ENCODE measurements at places on chromosomes 3 and 15. TPM values are rescaled to one million over a fixed set of nuclear protein-coding genes. Genes with fewer than 3 reads are reported as not detected.

The LSM3 gene
- 45.3 TPM for total RNA-seq

The GRK7 gene
- not detected for total RNA-seq

The SLC28A2 gene
- not detected for total RNA-seq

The SLC15A2 gene
- total RNA-seq = not detected

The GOLGA8T gene
- total RNA-seq = not detected

The SOX14 gene
- total RNA-seq = not detected

The C15orf40 gene
- 15.7 TPM for total RNA-seq

DNA sequence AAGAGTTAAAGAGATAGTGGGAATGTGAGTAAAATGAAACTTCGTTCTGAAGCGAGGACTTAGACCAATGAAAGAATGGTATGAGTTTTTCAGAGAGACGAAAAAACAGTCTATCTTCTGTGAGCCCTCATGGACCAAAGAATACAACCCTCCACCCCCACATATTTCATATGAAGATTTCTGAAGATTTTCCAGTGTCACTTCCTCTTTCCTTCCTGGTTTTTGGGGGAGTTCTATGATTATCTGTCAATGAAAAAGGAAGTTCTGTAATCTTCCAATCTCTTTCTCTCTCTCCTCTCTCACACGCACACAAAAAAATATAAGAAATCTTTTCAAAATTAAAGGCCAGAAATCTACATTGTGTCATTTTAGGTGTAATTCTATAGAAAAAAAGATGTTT lies 27.7 kb downstream of the CMSS1 start:
- DNase-seq = no peak

- DNase-seq = no peak
These were observed 299.8 kb downstream of the GRM7 start for GRCh38 chr3:7160689-7161088.

DNA sequence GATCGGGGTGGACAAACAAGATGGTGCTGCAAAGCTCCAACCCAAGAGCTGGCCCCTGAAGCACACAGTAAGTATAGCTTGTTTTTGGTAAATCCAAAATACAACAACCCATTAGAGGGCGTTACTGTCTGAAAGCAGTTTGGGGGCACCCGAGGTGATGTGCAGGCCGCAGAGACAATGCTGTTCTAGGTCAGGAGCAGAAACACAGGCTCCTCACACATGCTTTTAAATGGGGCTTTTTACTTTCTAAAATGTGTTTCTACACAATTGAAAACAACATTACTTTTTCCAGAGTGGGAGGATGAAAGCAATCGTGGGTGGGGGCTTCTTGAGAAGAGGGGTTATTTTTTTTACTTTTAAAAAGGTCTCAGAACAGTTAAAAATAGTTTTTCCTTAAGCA lies 1029.3 kb upstream of the CFAP20DC start:
- no peak for DNase-seq

- DNase-seq = no peak
These were observed 165.6 kb upstream of the LINGO1 start for GRCh38 chr15:77798151-77798835.

DNA sequence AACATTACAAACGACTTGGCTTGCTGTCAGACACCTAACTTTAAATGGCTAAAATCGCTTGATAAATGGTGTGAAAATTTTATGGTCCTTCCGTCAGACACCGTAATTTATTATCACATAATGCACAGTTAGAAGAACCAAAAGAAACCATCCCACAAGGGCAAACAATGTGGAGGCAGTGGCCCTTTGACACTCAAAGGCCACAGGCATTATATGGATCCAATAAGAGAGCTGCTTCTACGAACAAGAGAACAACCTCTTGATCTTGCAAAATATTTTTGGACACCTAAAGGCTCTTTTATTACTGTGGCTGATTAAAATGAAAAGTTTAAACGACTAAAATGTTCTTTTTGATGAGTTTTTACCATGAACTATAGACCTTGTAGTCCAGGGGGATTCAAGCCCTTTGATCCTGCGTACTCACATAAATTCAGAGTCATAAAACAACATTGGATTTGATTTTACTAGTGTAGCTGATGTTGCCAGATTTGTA lies 202.8 kb downstream of the FMN1 start:
- no peak for DNase-seq

DNA sequence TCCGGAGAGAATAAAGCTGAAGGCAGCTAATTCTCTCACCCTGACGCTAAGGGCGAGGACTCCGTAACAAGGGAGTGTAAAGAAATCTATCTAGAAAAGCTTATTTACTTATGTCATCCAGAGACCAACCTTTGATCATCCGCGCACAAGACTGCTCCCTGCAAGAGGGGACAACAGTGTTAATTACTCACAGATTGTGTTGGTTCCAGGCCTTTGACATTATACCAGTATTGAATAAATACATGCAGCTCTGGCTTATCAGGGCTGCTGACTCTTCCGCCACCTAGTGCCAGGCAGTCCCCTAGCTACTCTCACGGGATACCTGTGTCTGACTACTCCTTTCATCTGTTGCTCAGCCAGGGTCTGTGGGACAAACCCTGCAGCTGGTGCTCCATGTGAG lies 211.7 kb downstream of the DTWD1 start:
- DNase-seq = peak; percentile 13

- DNase-seq = peak; percentile 50
These were observed 97.7 kb upstream of the P2RY1 start for GRCh38 chr3:152737021-152737908.

DNA sequence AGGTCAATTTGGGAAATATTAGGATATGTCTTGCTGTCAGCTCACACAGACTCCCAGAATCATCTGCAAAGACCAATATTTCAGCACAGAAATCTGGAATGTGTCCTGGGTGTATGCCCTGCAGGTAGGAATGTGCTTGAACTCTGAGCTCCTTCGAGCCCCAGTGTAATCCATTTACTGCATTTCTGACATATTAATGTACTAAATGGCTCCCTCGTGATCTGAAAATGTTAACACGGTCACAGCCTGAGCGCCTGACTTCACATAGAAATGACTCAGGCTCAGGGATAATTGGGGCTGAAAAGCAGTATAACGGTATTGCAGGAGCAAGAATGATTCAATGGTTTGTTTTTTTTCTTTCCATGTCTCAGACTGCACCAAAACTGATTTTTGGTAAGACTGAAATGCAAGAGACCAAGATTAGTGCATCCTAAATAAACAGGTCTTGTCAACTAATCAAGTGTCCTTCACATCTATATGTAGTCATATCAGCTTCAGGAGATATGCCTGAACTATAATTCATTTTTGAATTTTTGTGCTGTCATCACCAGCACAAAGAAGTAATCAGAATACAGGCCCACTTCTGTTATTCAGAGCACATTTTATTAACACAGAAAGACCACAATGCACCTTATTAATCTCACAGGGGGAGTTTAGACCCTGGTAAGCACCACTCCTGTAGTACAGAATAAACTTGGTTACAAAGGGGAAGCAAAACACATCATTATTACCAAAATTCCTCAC lies 49.8 kb downstream of the DCLK3 start:
- DNase-seq = peak; percentile 79

- DNase-seq = no peak
These were observed 110.0 kb downstream of the DGKG start for GRCh38 chr3:186251948-186252619.

DNA sequence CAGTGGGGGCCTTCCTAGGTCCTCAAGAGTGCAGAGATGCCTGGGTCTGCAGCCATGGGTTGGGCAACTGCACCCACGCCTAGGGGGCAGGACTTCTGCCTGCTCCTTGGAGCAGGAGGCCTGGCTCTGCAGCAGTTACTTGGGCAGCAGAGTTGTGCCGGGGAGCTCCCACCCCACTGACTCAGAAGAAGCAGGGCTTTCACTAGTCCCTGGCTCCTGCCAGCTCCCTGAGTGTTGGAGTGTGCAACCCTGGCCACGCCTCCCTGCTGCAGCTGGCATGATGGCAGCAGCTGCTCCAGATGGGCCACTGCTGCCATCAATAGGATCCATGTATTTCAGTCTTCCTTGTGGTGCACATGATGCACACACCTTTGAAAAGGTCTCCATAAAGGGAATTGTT lies 40.6 kb upstream of the KCNH8 start:
- DNase-seq = no peak

DNA sequence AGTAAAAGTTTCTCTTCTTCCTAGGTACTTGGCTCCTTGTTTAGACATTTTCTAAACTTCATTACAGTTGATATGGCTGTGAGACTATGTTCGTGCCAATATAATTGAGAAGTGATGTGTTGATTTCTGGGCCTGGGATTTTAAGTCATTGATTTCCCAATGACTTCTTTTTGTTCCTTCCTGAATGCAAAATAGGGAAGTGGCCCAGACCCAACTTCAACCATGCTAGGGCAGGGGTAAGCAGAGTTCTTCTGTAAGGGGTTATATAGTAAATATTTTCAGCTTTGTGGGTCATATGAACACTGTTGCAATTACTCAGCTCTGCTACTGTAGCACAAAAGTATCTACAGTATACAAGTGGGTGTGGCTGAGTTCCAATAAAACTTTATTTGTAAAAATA lies 320.1 kb upstream of the WNT5A start:
- DNase-seq = no peak

- DNase-seq = no peak
These were observed 184.8 kb upstream of the THRB start for GRCh38 chr3:24679429-24679828.

- DNase-seq = no peak
These were observed 417.4 kb upstream of the NAALADL2 start for GRCh38 chr3:174441588-174442301.

DNA sequence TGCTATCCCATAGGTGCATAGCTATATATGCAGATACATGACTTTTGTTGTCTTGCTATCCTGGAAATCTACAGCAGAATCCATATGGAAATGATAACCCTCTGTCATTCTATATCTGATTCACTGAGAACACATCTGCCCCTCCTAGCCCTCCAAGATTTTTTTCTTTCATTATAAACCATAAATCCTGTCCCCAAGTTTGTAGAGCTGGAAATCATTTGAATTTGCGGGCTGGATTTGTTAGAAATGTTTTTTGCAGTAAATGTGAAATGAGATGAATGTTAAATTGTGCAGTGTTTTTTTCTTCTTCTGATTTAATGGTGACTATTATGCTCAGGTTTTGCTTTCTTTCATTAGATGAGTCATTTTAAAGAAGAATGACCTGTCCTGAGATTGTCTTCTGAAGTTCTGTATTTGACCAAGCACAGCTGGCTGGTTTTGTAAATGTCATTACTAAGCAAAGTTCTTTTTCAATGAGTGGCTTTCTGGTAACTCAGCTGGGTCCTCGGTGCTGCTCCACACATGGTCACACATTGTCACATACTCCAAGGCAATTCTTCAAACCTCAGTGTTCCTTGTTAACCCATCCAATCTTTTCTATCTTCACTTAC lies 25.3 kb upstream of the ABHD17C start:
- no peak for DNase-seq

DNA sequence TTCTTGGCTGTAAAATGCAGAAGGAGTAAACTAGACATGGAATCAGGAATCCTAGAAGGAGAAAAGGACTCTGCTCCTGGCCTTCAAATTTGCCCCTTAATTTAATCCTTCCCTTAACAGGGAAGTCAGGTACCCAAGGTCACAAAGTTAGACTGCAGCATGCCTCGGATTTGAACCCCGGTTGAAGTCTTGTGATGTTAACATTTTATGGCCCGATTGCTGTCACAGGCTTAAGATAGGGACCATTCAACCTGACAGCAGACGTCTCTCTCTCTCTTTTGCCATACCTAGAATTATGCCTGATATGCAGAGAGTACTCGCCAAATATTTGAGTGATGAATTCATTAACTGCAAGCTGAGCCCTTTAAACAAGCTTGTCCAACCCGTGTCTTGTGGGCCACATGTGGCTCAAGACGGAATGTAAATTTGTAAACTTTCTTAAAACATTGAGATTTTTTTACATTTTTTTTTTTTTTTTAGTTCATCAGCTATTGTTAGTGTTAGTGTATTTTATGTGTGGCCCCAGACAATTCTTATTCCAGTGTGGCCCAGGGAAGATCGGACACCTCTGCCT lies 217.2 kb downstream of the THSD4 start:
- DNase-seq = no peak

DNA sequence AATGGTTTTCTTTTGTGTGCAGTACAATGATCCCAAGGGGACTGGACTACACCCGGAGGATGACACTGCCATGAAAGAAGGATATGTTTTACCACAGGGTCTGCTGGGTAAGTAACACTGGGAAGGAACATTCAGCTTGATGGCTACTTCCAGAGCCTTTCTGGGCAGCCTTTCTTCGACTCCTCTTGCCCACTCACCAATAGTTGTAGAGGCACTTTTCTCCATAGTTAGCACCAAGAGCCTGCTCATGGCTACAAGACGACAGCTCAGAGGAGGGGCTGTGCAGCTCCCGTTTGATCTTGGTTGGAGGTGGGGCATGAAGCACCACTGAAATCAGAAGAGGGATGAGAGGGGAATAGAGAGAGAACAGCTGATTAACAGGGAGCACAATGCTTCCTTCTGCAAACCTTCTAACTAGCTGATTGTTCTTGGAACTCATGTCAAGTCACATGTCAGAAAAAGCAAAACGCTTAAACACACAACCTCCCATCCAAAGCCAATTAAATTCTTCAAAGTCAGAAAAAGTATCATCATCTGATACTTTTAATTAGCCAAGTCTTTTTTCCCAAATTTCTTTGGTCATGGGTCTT lies 27.9 kb downstream of the ETV5 start:
- DNase-seq = no peak

DNA sequence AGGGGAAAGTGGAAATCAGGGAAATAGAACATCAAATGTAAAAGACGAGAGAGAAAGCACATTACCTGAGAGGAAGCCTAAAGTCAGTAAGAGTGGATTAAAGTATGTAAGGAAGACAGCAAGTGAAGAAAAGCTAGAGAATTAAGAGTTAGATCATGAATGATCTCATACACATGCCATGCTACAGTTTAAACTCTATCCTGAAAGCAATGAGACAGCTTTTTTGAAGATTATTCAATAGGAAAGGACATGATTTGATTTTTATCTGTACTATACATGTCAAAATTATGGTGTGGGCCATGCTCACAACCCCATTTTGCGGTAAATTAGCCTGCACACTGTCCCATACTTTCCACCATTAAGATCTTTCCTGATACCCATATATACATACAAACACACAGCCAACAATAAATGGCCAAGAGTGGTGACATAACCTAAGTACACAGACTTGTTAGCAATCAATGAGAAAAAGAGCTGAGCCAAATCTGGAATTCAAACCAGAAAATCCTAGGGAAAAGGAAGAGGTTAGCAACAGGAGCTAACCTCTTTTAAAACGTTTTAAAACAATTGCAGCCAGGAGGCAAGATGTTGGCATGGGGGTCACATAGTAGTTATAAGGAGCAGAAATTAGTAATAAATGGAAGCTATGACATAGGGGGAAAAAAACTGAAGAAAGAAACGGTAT lies 4.5 kb downstream of the MYO9A start:
- no peak for DNase-seq

Data from A172 (cell line).